Umbilical cord (tissue), 2 donors: ENCODE measurements at places on chromosomes 12 and 14. TPM values are rescaled to one million over a fixed set of nuclear protein-coding genes. Genes with fewer than 3 reads are reported as not detected.
A peak's percentile ranks its signal among the peaks of the same experiment; 100 is the strongest.

GRCh38 chr12:102539651-102540553 is 59.5 kb upstream of the IGF1 start:
- DNase-seq: peak; percentile 64

Gene RNASE7
- 4.1 TPM for total RNA-seq

GRCh38 chr12:3302401-3303041 is 188.5 kb upstream of the PRMT8 start:
- no peak for DNase-seq

Gene EMP1
- 81.6 TPM for total RNA-seq

GRCh38 chr12:120921637-120922036 is 17.5 kb upstream of the SPPL3 start:
- DNase-seq: no peak

DNA sequence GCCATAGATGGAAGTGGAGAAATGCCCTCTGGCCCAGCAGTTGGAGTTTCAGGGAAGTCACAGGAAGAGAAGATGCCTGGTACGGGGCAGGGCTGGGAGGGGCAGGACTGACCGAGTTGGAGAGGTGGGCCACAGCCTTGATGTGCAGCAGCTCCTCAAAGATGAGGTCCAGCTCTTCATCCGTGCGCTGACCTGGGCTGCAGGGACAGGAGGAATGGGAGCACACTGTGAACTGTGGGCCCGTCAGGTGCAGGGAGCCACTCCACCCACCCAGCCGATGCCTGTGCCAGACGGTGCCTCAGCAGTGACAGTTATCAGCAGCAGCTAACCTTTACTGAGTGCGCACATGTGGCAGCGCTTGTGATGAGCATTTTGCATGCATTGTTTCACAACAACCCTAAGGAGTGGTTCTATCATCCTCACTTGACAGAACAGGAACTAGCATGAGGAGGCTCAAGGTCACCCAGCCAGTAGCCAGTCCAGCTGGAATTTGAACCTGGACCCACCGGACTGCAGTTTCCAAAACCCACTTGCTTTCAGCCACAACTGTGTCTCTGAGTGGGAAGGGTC is 8.4 kb downstream of the RAPGEF3 start:
- no peak for DNase-seq

Gene ACTR6
- 26.2 TPM for total RNA-seq

Gene FAM222A
- 4.1 TPM for total RNA-seq

GRCh38 chr12:74614426-74614825 is 76.8 kb downstream of the ATXN7L3B start:
- DNase-seq: no peak

DNA sequence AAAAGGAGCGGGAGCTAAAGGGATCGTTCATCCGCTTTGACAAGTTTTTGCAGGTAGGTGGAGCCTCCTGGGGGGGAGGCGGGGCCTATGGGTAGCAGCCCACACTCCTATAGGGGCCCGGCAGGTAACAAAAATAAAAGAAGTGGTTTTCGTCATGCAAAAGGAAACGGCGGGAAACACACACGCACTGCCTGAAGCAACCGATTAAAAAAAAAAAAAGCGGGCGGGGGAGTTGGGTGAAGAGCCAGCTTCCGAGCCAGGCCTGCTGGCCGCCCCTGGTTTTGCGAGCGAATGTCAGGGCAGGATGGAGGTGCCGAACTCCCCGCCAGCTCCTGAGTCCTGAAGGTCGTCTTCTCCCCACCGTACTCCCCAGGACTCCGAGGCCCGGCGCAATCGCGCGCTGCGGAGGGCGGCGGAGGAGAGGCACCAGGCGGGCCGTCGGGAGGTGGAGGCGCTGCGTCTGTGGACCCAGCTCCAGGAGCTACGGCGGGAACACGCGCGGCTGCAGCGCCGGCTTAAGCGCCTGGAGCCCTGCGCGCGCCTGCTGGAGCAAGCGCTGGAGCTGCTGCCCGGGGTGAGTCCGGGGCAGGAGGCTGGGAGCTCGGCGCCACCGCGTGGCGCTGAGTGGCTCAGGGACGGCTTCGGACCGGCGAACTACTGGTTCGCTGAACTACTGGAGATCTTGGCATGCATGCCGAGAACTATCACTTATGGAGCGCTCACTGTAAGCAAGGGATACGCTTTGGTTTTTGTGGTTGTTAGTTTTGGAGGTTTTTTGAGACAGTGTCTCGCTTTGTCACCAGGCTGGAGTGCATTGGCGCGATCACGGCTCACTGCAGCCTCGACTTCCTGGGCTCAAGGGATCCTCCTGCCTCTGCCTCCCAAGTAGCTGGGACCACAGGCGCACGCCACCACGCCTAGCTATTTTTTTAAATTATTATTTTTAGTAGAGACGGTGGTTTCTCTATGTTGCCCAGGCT is 3.6 kb downstream of the CFAP73 start:
- peak; percentile 68 for DNase-seq

Gene SRSF9
- 86.7 TPM for total RNA-seq

DNA sequence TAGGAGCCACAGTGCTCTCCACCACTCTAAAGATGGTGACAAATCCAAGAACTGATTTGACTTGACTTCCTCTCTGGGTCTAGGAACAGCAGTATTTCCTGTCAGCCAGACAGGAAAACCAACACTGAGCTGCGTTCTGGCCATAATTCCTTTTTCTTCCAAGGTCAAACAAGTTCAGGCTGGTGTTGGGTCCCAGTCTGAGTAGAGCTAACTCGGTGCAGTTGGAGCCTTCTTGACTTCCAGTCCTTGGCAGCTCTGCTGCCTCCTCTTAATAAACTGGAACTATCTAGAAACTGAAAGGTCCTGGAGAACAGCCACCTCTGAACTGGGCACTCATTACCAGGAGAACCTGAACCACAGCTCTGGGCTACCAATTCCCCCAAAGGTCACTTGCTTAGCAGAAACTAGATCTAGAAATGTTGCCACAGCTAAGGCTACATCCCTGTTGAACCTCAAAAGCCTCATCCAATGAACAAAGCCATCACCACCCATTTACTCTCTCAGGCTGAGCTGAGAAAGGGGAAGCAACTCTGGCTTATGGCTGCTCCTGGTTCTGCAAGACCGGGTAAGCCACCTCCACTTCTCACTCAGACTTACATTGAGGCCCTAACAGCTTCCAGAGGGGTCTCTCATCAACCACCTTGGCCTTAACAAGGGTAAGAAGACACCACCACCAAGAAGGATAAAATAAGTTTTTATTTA is 27.7 kb downstream of the MAX start:
- no peak for DNase-seq

DNA sequence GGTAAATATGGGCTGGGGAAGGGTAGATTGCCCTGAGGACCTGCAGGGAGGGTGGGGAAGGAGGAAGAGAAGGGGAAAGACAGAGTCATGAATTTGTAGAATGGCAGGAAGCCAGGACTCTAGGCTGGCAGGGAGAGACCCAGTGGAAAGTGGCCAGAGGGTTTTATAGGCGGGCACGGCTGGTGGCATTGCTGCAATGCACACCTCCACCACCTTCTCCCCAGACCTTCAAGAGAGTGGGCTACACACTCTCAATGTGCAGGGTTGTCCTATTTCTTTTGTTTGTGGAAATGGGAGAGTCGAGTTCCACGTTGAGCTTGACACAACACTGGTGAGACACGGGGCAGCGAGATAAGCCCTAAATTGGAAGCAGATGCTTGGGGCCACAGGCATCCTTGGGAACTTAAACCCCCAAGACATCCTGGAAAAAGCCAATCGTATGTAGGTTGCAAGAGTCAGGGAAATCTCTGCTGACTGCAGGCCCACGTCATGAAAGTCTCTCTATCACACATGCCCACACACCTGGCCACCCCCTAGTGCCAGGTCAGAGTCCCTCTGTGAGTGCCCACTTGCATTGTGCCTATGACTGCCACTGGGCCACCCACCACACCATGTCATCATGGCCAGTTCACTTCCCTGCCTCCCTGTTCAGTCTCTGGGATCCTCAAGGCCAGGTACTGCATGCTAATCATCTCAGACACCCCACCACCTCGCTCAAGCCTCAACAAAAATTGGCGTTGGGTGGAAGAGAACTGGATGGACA is 38.0 kb upstream of the BDKRB2 start:
- no peak for DNase-seq

- no peak for DNase-seq
Observed at GRCh38 chr12:109757671-109758265, 44.1 kb downstream of the FAM222A start.

GRCh38 chr14:96629082-96629481 is 126.9 kb downstream of the PAPOLA start:
- no peak for DNase-seq

GRCh38 chr12:63151623-63152320 is 771 bp upstream of the AVPR1A start:
- peak; percentile 45 for DNase-seq

Gene KLRC1
- 3.9 TPM for total RNA-seq

- DNase-seq: no peak
Observed at GRCh38 chr12:32025906-32026305, 66.7 kb downstream of the RESF1 start.

DNA sequence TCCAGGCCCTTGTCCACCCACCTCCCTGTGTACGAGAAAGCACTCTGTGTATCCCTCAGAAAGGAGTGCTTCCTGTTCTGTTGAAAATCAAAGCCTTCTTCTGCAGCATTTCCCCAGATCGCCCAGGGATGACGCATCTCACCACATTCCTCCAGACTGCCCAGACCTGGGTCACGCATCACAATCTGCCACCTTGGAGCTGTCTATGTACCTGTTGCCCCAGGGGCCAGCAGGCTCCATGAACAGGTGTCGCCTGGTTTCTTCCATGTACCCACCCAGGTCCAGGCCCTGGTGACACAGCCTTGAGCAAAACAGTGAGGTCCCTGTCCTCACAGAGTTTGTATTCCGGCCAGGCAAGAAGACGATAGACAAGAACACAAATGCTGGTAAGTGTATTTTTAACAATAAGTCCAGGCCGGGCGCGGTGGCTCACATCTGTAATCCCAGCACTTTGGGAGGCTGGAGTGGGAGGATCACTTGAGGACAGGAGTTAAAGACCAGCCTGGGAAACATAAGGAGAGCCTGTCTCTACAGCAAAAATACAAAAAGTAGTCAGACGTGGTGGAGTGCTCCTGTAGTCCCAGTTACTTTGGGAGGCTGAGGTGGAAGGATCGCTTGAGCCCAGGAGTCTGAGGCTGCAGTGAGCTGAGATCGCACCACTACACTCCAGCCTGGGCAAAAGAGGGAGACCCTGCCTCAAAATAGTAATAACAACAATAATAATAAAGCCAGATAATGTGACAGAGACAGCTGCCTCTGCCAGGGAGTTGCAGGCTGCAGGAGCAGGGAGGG is 6.8 kb upstream of the PPP1R13B start:
- DNase-seq: no peak

Gene TAC3
- 6.5 TPM for total RNA-seq

Gene KLHL33
- 6.3 TPM for total RNA-seq

Gene RASAL1
- total RNA-seq: 0.24 TPM
